KBM-7 (cell line): ENCODE measurements at places on chromosomes 5 and 9.

GRCh38 chr9:37293664-37294524, 128.6 kb upstream of the GRHPR start:
- no peak for DNase-seq

DNA sequence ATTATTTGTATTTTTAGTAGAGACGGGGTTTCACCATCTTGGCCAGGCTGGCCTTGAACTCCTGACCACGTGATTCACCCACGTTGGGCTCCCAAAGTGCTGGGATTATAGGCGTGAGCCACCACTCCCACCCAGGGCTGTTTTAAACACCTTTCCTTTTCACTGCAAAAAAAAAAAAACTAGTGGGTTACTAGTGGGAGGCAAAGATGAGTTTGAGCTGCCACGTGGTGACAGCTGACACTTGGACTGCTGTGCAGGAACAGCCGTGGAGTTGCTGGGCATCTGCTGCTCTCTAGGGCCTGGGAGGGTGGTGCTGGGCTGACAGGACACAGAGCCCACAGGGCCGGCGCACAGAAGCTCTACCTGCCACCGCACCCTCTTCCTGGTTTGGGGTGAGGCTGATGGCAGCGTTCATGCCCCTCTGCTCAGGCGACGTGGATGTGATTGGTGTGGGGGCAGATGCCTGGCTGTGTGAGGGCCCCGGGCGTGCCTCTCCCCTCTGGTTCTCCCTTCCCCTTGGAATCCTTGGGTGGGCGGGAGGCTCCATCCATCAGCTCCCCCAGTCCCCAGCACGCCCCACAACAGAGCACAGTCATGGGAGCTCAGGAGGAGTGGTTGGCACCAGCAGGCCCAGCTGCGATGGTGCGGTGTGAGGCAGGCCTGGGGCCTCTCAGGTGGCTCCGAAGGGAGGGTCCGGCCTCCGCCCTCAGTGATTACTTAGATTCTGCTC, 16.9 kb downstream of the RABL6 start:
- no peak for DNase-seq

GRCh38 chr5:173762045-173762444, 126.1 kb upstream of the CPEB4 start:
- no peak for DNase-seq

- no peak for DNase-seq
Observed at GRCh38 chr5:142576303-142576702, 109.6 kb downstream of the FGF1 start.

DNA sequence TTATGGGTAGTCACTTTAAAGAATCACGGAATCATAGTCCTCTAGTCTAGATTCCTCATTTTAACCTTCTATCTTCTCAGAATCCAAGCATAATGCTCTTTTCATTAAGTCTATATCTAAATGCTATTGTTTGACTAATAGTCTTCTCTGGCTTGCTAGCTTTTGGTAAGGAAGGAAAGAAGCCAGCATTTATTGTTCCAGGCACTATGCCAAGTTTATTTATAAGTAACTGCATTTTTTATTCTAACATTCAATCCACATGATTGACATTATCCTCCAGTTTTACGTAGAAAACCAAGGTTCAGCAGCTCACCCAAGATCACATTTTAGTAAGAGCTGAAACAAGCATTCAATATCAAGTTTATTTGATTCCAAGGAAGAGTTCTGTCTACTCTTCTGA, 254.2 kb downstream of the SAXO1 start:
- DNase-seq = no peak

DNA sequence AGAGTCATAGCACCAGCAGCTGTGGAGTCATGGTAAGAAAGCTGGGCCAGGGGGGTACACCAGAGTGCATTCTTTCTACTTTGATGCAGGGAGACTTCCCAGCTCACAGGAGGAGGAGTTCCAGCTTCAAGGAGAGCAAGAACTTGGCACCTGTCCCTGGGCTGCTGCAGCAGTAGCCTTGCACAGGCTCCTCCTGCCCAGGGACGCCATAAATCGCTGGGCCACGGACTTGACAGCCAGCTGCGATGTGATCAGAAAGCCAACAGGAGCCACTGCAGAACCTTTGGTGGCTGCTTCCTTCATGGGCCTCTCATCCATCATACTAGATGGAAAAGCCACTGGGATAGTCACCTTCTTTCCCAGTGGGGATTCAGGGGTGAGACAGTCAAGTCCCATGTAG, 234.7 kb downstream of the NMUR2 start:
- no peak for DNase-seq

DNA sequence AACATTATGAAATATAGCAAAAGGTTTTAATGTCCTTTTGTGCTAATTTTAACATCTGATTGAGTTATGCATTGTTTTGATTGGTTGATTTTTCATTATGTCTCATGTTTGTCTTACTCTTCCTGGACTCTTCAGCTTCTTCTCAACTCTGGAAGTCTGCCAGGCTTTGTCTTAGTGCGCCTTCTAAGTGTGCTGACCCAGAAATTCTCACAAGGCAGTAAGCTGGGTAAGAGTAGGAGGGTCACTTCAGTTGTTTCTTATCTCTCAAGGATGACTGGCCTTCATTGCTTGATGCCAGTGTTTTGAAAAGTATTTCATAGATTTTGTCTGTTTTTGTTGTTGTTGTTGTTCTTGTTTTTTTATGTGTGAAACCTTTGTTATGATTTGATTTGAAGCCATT, 59.2 kb downstream of the RIC1 start:
- DNase-seq = no peak

DNA sequence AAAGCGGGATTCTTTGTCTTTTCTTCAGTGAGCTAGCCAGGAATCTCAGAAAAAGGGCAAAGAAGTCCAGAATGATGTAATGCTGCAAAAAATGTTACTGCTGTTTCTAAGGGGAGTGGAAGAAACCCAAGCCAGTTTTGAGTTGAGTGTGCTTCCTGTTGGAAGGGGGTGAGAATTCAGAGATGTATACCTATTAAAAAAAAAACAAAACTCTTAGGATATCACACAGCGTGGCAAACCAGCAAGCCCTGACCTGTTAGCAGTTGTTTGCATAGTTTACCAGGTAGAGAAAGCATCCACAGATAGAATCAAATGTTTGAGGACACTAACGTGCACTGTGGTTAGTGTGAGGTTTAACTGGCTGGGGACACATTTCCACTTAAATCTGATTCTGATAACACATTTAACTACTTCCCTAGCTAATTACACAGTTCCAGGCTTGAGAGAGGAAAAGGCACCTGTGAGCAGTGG, 11.4 kb downstream of the BASP1 start:
- DNase-seq = no peak

DNA sequence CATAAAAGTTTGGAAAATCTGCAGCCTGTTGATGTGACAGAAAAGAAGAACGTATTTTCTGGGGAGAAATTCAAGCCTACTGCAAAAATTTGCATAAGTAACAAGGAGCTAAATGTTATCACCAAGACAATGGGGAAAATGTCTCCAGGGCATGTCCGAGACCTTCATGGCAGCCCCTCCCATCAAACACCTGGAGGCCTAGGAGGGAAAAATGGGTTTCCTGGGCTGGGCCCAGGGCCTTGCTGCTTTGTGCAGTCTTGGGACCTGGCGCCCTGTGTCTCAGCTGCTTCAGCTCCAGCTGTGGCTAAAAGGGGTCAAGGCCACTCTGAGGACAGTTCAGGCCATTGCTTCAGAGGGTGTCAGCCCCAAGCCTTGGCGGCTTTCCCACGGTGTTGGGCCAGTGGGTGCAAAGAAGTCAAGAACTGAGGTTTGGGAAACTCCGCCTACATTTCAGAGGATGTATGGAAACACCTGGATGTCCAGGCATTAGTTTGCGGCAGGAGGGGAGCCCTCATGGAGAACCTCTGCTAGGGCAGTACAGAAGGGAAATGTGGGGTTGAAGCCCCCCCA, 13.1 kb downstream of the CERT1 start:
- no peak for DNase-seq

DNA sequence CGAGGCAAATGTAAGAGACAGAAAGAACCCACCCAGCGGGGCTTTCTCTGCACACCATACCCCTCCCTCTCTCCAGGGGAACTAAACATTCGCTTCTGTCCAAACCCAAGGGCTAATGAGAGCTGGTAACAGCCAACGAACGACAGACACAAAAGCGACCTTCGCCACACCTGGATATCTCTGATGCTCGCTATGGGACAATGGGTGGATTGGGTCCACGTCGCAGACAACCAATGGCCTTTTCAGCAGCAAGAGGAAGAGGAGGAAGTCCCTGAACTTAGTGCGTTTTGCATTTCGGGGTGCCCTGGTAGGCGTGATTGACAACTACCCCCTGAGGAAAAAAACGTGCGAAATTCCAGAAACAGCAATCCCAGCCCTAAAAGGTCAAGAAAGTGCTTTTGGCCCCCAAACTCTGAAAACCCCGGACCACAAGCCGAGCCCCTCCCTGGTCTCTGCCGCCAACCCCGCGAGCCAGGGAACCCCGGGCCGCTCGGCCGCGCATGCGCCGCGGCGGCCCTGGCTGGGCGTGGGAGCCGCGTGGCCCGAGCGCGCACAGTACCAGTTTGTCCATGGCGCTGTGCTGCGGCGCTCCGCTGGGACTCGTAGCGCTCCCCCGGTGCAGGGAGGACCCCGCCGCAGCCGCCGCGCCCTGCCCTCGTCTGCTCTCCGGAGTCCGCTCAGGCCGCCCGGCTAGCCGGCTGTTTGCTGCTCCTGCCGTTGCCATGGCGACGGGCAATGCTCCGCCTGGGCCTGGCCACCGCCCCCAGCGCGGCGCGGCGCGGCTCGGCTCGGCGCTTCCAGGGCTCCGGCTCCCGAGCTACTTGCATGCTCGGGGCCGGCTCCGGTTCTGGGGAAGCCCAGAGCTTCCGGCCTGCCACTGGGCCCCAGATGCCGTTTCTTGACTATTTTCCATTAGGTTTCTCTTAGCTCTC, 66.9 kb upstream of the DNAH5 start:
- peak; percentile 87 for DNase-seq

GRCh38 chr5:176334031-176334770, 27.4 kb downstream of the KIAA1191 start:
- no peak for DNase-seq

DNA sequence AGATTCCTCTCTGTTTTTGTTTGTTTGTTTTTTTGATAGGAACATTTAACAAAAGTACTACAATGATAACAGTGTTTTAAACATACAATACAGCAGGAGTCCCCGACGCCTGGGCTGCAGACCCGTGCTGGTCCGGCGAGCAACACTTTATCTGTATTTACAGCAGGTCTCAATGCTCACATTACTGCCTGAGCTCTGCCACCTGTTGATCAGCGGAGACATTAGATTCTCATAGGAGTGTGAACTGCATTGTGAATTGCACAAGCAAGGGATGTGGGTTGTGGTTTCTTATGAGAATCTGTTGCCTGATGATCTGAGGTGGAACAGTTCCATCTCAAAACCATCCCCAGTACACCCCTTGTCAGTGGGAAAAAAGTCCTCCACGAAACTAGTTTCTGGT, 1068.5 kb upstream of the CDH10 start:
- peak; percentile 1 for DNase-seq

- no peak for DNase-seq
Observed at GRCh38 chr5:43677253-43677652, 74.3 kb downstream of the NNT start.

DNA sequence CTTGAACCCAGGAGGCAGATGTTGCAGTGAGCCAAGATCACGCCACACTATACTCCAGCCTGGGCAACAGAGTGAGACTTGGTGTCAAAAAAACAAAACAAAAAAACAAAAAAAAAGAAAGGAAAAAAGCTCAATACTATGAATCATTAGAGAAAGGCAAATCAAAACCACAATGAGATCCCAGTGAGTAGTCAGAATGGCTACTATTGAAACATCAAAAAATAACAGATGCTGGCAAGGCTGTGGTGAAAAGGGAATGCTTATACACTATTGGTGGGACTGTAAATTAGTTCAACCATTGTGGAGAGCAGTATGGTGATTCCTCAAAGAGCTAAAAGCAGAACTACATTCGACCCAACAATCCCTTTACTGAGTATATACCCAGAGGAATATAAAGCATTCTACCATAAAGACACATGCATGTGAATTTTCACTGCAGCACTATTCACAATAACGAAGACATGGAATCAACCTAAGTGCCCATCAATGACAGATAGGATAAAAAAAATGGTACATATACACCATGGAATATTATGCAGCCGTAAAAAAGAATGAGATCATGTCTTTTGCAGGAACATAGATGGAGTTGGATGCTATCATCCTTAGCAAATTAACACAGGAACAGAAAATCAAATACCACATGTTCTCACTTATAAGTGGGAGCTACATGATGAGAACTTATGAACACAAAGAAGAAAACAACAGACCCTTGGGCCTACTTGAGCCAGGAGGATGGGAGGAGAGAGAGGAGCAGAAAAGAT, 81.9 kb upstream of the ARRDC3 start:
- no peak for DNase-seq

GRCh38 chr5:172175263-172175719, 12.7 kb downstream of the STK10 start:
- DNase-seq = peak; percentile 93

DNA sequence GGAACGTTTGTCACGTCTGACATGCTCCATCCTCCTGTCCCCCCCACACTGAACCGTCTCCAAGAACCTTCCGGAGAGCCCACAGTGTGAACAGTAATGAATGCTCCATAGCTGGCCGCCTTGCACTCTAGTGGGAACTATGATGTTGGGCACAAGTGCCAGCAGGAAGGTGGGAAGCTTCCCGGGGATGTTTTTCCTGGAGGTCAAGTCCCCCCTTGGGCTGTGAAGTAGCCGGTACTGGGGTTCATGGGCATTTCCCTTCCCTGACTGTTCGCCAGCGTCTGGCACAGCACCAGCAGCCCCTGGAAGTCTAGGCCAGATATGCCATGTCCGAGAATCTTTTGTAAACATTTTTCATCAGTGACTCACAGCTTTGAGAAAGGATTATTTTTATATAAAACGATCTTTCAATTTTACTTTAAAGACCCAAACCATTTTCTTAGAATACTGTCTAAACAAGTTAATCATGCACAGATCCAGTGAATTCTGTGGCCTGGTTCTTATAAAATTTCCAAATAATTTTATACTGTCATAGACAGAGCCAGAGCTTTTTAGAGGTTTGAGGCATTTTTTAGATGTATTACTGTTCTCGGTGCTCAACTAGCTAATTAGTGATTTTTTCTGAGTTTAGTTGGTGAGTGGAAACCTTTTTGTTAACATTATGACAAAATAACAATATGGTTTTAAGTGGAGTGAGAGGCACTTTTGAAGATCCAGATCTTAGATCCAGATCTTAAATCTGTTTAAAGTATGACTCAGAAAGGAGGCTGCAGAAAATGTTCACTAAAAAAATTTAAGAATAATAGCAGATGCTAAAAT, 11.6 kb downstream of the ABL1 start:
- DNase-seq = no peak

DNA sequence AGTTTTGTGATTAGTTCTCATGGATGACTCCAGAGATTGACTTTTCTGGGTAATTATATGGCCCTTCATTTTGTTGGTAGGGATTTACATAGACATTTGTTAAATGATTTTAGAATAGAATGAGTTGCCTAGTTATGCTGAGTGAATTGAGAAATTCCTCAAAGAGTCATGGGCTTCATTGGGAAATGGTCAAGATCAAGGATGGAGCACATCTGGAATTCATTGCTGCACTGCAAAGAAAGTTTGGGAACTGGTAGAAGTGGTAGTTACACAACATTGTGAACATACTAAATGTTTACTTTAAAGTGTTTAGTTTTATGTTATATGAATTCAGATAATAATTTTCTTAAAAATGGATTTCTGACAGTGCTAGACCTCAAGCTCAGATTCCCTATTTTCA, 46.5 kb downstream of the PIP5K1B start:
- no peak for DNase-seq
